GM12864 (cell line): ENCODE measurements at places on chromosomes 2 and 18.

- no peak for DNase-seq
Observed at GRCh38 chr2:38626326-38627035, 23.8 kb upstream of the HNRNPLL start.

- DNase-seq = no peak
Observed at GRCh38 chr2:176852667-176853066, 359.9 kb upstream of the HNRNPA3 start.

GRCh38 chr18:39843546-39843945 is 2111.5 kb upstream of the PIK3C3 start:
- no peak for DNase-seq

DNA sequence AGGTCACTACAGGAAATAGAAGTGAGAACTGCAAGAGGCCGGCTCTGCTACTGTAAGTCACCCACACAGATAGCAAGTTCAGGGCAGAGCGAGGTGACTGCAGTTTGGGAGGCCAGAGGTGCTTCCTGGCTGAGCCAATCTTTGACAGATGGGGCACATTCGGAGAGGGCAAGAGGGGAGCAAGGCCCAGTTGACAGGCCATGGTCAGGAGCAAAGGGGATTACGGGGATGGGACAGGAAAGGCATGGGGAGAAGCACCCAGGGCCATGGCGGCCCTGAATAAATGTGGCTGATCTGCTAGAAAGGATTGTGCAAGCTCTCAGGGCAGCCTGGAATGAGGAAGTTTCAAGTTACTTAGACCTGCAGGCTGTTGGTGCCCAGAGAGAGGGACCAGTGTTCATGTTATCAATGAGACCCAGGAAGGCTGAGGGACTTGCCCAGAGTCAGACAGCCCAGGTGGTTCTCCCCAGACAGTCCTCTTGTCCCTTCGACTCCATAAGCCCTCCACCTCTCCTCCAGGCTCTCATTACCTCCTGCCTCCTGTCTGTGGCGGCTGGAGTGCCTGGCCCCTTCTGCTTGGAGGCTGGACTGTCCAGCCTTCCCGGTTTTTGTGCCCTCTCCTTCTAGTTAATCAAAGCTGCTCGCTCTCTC is 123.3 kb downstream of the CTIF start:
- DNase-seq = no peak
